HCT116 (cell line): ENCODE measurements at places on chromosomes 1 and 21. TPM values are rescaled to one million over a fixed set of nuclear protein-coding genes. Genes with fewer than 3 reads are reported as not detected.
A peak's percentile ranks its signal among the peaks of the same experiment; 100 is the strongest.

Gene ANKRD65
- total RNA-seq = not detected

Gene MNDA
- total RNA-seq = not detected

Gene HPDL
- total RNA-seq = not detected

Gene ITLN2
- total RNA-seq = 0.20 TPM

Gene OR2T33
- not detected for total RNA-seq

Gene ST6GALNAC5
- total RNA-seq = 1.2 TPM

Gene MIA3
- total RNA-seq = 62.7 TPM

Gene TBX15
- total RNA-seq = not detected

GRCh38 chr1:65141394-65141793, 6.6 kb upstream of the AK4 start:
- H3K36me3 ChIP-seq = no peaks in the 10 kb centered on the region
- H3K4me3 ChIP-seq = 0 out of 2 replicates have a peak overlapping the region, but pooled peaks have one; percentile 11
- no peak overlapping the region for H3K27ac ChIP-seq

DNA sequence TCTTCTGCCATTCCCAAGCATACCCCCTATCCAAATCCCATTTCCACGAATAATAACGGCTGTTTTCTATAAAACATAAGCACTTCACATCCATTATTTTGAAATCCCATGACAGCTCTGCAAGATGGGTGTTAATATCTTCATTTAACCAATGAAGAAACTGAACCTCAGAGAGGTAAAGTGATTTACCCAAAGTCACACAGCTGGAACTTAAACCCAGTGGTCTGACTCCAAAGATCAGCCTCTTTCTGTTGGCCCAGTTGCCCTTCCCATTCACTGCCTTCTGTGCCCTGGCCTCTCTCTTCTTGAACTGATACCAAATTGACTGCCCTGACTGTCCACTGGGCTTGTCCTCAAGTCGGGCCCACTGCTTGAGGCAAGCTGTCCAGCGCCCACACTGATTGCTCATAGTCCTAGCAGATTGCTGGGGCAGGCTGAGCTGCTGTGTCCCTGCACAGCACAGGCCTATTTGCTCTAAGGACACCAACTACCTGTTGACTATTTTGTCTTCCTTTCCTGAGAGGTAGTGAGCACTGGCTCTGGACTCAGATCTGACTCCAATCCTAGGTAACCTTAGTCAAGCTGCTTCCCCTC, 19.3 kb downstream of the TAL1 start:
- H3K27me3 ChIP-seq = no peaks in the 10 kb centered on the region
- no peak for DNase-seq
- H3K4me1 ChIP-seq = no peaks in the 10 kb centered on the region
- no peaks in the 10 kb centered on the region for H3K36me3 ChIP-seq
- no peak overlapping the region for H3K4me3 ChIP-seq

- H3K27me3 ChIP-seq = no peaks in the 10 kb centered on the region
- peaks cover 13% of the 10 kb centered on the region for H3K4me1 ChIP-seq
- H3K36me3 ChIP-seq = no peaks in the 10 kb centered on the region
These were observed 481.5 kb downstream of the LMO4 start for GRCh38 chr1:87810166-87810565.

- no peak within 1 kb of the TSS for H3K27ac ChIP-seq
- no peak within 1 kb of the TSS for H3K4me3 ChIP-seq
- H3K36me3 ChIP-seq = no peaks in the 10 kb centered on the region
- DNase-seq = no peak
These were observed at the start of gene GPR61 for GRCh38 chr1:109539676-109540075. GPR61 (plus strand) TSS chr1:109539872; CDS start chr1:109543023, 3,151 bp downstream.

DNA sequence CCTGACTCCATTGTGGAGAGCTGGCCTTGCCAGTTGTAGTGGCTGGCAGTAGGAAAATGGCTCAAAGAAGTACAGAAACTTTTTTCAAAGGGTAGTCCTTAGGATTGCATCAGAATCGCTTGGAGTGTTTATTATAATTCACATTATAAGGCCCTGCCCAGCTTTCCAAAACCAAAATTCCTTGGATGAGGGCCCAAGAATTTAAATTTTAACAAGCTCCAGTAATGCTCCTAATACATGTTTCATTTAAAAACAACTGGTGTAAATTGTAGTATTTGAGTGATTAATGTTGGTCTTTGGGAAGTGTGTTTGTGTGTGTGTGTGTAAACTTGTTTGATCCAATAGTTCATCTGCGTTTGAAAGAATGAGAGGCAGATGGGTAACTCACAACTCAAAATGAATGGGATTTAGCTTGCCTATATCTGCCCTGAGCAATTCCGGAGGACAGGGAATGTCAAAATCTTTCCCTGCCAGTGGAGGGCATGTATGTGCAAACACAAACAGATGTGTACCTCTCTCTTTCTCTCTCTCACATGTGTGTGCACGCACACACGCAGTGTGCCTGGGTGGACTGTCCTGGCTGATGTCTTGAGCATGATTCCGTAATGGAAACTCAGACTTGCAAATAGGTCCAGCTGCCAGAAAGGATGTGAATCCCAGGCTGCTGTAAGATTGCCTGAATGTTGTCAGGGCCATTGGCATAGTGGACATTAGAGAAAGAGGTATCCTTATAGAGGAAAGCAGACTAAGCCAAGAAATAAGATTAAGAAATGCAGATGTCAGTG, 293.1 kb downstream of the LMX1A start:
- H3K36me3 ChIP-seq = no peaks in the 10 kb centered on the region
- no peaks in the 10 kb centered on the region for H3K4me1 ChIP-seq
- no peaks in the 10 kb centered on the region for H3K27me3 ChIP-seq
- H3K27ac ChIP-seq = no peak overlapping the region

- H3K4me3 ChIP-seq = no peak overlapping the region
- DNase-seq = no peak
- H3K4me1 ChIP-seq = no peaks in the 10 kb centered on the region
- H3K27ac ChIP-seq = no peak overlapping the region
- H3K27me3 ChIP-seq = peaks cover 7% of the 10 kb centered on the region; the same call in 1 of the 2 replicates
These were observed 118.9 kb downstream of the GDAP2 start for GRCh38 chr1:117810553-117810952.

- no peaks in the 10 kb centered on the region for H3K36me3 ChIP-seq
- no peak overlapping the region for H3K27ac ChIP-seq
- H3K27me3 ChIP-seq = no peaks in the 10 kb centered on the region
- DNase-seq = no peak
- H3K4me1 ChIP-seq = no peaks in the 10 kb centered on the region
These were observed 70.0 kb upstream of the FMN2 start for GRCh38 chr1:240021709-240022108.

DNA sequence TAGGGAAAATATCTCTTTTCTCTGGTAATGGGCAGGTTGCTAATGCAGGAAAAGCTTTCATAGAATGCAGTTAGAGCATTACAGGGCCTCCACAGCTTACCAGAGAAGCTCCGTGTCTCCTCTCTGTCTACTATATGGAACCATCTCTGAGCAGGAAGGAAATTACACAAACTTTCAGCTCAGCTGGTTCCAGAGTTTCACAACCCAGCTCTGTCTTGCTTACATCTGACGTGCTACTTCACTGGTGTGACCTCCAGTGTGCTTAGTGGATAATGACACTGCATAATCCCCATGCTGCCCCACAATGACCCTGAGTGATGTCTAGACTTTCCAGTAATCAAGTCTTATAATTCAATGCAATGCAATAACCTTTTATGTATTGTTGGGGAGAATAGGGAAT, 4.3 kb upstream of the FGGY start:
- no peak for DNase-seq
- H3K27me3 ChIP-seq = no peaks in the 10 kb centered on the region
- H3K27ac ChIP-seq = no peak overlapping the region

GRCh38 chr1:12097321-12097720, 34.2 kb downstream of the TNFRSF8 start:
- no peak overlapping the region for H3K27ac ChIP-seq
- no peaks in the 10 kb centered on the region for H3K36me3 ChIP-seq
- no peak overlapping the region for H3K4me3 ChIP-seq
- peaks cover 11% of the 10 kb centered on the region for H3K4me1 ChIP-seq
- H3K27me3 ChIP-seq = no peaks in the 10 kb centered on the region

- no peaks in the 10 kb centered on the region for H3K27me3 ChIP-seq
- no peaks in the 10 kb centered on the region for H3K4me1 ChIP-seq
- H3K4me3 ChIP-seq = no peak overlapping the region
- no peak overlapping the region for H3K27ac ChIP-seq
- no peaks in the 10 kb centered on the region for H3K36me3 ChIP-seq
These were observed 82.9 kb downstream of the CENPF start for GRCh38 chr1:214685906-214686305.

GRCh38 chr1:167456926-167457325, 61.4 kb downstream of the CD247 start:
- H3K27ac ChIP-seq = no peak overlapping the region
- DNase-seq = no peak
- H3K4me3 ChIP-seq = no peak overlapping the region
- peaks cover 3% of the 10 kb centered on the region; the same call in 1 of the 2 replicates for H3K4me1 ChIP-seq
- no peaks in the 10 kb centered on the region for H3K27me3 ChIP-seq
